ENCODE measurements at places on chromosomes 4 and X.
A peak's percentile ranks its signal among the peaks of the same experiment; 100 is the strongest.

DNA sequence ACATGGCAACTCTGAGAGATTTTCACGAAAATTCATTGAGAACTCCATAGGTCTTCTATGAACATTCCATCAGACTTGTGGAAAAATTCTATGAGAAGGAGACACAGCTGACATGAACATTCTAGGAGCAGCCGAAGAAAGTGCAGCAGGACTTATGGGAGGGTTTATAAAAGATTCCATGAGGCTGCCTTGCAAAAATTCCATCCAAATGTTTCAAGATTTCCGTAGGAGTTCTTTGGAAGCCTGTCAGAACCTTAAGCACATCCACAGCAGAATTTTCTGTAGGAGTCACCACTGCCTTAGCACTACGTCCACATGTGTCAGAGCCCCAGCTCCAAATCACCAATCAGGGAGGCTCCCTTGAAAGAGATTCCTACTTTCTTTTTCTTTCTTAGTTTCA lies 67.0 kb upstream of the MSX1 start:
- DNase-seq: no peak

DNA sequence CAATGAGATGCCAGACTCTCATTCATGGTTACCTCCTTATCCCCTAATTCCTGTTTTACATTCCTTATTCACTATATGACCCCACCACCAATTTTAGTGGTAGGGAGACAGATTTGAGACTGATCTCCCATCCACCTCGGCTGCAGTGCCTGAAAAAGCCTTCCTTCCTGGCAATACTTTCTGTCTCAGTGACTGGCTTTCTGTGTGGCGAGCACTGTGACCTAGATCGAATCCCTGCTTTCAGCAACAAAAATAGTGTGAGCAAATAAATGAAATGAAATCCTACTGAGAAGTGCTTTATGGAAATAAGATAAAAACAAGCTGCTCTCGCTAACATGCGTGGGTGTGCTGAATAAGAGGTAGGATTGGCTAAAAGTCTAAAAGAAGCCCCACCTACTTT lies 165.3 kb downstream of the GPM6A start:
- peak; percentile 1 for DNase-seq

DNA sequence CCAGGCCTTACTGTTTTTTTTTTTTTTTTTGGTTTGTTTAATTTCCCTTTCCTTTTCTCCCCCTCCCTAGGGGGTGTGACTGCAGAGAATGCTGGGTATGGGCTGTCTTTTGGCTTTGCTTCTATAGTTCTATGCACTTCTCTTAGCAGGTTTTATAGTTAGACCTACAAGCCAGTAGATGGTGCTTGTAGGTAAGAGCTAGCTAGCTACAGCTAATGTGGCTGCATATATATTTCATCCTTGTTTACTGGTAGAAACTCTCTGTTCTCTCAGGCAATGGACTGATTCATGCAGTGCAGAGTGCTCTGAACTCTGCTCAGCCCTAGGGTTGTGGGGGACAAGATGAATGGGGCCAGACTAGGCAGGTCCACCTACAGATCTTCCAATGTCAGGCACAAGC lies 246.4 kb downstream of the SH2D1A start:
- no peak for DNase-seq

DNA sequence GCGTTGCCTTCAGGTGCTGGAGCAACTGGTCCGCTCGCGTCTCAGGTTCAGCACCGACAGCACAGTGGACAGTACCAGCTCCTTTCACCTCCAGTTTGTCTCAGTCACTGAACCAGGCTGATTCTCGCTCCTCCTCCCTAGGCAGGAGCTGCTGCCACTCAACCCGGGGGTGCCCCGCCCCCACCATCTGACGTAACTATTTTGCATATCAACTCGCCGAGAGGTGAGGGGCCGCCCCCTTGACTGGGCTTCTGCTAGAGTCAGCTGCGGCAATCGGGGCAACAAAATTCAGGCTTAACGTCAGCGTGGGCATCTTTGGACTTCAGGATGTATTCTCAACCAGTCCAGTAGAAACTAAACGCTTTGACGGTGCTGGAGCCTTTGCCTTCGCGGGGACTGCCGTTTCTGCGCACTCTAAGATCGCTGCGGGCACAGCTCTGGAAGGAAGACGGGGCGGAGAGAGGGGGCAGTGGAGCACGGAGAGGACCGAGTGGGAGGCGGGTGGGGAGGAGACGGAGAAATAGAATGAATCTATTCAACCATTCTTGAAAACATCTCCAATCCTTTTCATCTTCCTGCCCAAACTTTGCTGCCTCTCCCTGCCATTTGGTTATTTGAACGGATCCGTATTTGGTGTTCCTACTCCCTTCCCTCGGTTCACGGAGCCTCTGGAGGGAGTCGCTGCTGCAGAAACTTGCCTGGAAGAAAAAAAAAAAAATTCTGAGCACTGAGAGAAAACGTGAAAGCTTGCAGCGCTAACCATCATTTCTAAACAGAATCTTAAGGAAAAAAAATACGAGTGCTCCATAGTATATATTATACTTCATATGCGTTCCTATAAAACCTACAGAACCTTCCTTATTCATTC lies at the start of gene FSTL5:
TSS of gene FSTL5 (minus strand) at position 109 of the 868 bp plus-strand sequence. CDS start 52,604 bp downstream, outside the sequence.
- DNase-seq: peak; percentile 37

DNA sequence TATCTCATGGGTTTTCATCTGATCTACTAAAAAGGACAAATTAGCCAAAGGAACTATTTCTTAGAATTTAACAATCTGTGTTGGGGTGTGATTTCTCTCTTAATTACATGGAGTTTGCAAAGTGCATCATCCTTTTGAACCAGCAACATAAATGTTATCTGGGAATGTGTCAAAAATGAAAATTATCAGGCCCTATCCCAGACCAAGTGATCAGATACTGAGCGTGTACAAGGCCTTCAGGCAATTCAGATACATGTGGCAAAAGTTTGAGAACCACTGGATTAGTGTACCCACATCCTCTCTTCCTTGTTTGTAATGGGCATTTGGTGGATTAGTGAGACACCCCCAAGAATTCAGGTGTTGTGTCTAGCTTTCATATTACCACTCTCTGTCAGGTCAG lies 3.8 kb downstream of the SH3D19 start:
- DNase-seq: no peak

DNA sequence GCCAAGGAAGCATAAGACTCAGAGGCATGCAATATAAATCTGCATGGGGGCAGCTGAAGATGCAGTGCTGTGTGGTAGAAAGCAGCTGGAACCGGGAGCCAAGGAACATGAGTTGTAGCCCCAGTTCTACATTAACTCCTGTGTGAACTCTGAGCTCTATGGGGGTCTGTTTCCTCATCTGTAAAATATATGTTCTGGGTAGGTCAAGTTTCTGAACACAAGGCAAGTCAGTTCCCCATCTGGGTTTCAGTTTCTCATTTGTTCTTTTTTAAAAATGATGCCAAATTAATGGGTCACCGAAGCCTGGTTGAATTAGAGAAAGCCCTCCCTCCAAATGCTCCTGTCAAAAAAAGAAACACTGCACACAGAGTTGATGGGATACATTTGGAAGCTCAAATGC lies 24.0 kb downstream of the UNC5C start:
- DNase-seq: no peak

DNA sequence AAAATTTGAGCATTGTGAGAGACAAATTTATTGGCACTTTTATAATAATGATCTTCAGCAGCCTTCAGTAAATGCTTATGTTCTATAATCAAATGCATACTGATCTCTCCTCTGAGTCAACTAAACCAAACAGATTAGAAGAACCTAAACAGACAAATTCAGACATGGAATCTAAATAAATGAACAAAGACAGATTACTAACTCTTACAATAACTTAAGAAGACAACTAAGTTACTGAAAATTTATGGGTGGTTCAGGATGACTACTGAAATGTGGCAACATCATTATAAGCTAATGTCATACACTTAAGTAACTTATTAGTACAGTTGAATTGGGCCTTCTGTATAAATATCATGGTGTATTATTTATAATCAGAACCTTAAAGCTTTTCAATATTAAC lies 127.3 kb downstream of the NEK1 start:
- DNase-seq: no peak

DNA sequence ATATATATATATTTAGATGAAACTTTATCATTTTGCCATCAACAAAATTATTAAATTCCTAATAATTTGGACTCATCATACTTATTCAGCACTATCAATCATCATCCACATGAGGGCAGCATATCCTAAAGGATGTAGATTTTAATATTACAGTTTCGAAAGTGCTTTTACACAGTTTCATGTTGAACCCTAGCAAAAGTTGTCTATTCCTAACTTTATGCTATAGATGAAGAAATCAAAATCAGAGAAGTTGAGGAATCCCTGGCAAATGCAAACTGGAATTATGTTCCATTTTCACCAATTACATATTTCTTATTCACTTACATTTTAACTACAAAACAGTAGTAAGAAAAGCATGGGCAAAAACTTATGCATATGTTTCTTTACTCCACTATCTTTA lies 36.6 kb upstream of the UGT2A1 start:
- DNase-seq: no peak

GRCh38 chr4:146033149-146033548 lies 94.5 kb upstream of the ZNF827 start:
- no peak for DNase-seq

GRCh38 chr4:164933244-164933643 lies 44.2 kb downstream of the TRIM61 start:
- DNase-seq: no peak

GRCh38 chrX:15748841-15749240 lies 10.8 kb downstream of the CA5B start:
- no peak for DNase-seq

- DNase-seq: no peak
Measured at GRCh38 chr4:147078875-147079658, 133.4 kb upstream of the TTC29 start.

DNA sequence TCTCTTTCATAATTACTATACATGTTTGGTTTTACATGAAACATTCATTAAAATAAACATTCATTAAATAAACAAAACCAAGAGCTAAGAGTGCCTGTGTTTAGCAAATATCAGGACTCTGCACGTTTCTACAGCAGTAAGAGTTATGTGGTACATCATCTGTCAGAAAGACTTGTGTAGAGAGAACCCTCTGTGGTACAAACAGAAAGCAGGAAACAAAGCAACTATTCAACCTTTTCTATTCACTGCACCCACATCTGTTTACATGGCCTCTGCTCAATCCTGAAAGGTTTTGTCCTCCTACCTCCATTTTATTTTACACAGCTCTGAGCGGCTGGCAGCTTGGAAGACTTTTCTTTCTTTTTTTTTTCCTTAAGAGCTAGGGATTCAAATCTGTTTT lies 90.7 kb upstream of the PCDH18 start:
- no peak for DNase-seq
